ENCODE measurements at places on chromosomes 12 and 14. TPM values are rescaled to one million over a fixed set of nuclear protein-coding genes. Genes with fewer than 3 reads are reported as not detected.

GRCh38 chr12:46533723-46534122 is 161.2 kb upstream of the SLC38A2 start:
- H3K4me3 ChIP-seq, result no peak overlapping the region
- no peaks in the 10 kb centered on the region for H3K27me3 ChIP-seq
- no peaks in the 10 kb centered on the region for H3K36me3 ChIP-seq
- no peak for DNase-seq

Gene CCDC177
- total RNA-seq, result not detected

- no peaks in the 10 kb centered on the region for H3K27me3 ChIP-seq
- H3K36me3 ChIP-seq, result no peaks in the 10 kb centered on the region
- H3K4me3 ChIP-seq, result no peak overlapping the region
- H3K27ac ChIP-seq, result no peak overlapping the region
- peaks cover 3% of the 10 kb centered on the region for H3K4me1 ChIP-seq
- peak; percentile 22 for DNase-seq
Measured at GRCh38 chr12:100963381-100963780, 168.8 kb downstream of the ANO4 start.

DNA sequence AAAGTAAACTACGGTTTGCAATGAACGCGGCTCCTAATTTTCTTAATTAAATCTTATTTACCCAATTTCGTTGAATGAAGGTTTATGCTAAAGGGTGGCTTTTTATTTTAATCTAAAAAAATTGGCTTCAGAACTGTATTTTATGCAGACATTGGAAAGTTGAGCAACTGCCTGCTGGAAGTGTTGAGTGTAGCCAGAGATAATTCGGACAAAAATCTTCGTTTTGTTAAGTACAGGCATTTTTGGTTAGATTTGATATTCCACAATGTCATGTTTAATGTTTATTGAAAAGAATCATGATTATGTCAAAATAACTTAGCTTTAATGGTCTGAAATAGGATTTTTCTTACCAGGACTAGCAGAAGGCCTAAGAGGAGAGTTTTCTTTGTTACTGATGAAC is 875 bp downstream of the IRAK3 start:
- H3K36me3 ChIP-seq, result no peaks in the 10 kb centered on the region
- no peak for DNase-seq

Gene STAC3
- total RNA-seq, result 0.66 TPM

Gene KITLG
- total RNA-seq, result 6.4 TPM

- no peak overlapping the region for H3K4me3 ChIP-seq
- no peak for DNase-seq
- H3K4me1 ChIP-seq, result no peaks in the 10 kb centered on the region
- no peak overlapping the region for H3K27ac ChIP-seq
Measured at GRCh38 chr14:104643306-104643705, 38.7 kb upstream of the TMEM179 start.

Gene UNC79
- 0.15 TPM for total RNA-seq

Gene GPR84
- 3.1 TPM for total RNA-seq

GRCh38 chr14:56759633-56760032 is 50.6 kb downstream of the OTX2 start:
- no peaks in the 10 kb centered on the region for H3K4me1 ChIP-seq
- no peak for DNase-seq
- H3K4me3 ChIP-seq, result no peak overlapping the region
- H3K36me3 ChIP-seq, result no peaks in the 10 kb centered on the region
- H3K27me3 ChIP-seq, result no peaks in the 10 kb centered on the region

Gene OR4K15
- total RNA-seq, result not detected

DNA sequence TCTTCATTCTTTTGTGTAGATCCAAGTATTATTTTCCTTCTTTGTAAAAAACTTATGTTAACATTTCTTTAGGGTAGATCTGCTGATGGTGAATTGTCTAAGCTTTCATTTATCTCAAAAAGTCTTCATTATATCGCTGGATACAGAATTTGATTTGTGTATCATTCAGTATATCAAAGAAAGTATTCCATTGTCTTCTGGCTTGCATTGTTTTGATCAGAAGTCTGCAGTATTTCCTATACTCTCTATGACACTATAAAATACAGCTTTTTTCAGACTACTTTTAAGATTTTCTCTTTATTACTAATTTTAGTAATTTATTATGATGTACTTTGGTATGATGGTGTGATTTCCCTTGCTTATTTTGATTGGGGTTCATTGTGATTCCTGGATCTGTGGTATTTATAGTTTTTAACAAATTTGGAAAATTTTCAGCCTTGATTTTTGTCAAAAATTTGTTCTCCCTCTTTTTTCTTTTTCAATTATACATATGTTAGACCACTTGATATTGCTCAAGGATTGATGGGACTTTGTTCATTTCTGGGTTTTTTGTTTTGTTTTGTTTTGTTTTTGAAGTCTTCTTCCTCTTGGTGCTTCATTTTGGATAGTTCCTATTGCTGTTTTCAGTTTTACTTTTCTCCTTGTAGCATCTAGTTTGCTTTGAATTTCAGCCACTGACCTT is 176.5 kb downstream of the ZFP36L1 start:
- DNase-seq, result no peak
- H3K36me3 ChIP-seq, result no peaks in the 10 kb centered on the region
- H3K4me1 ChIP-seq, result peaks cover 11% of the 10 kb centered on the region
- H3K4me3 ChIP-seq, result no peak overlapping the region
- H3K27ac ChIP-seq, result no peak overlapping the region

- H3K27ac ChIP-seq, result peak within 1 kb of the TSS; percentile 97
- H3K4me1 ChIP-seq, result peaks cover 3% of the 10 kb centered on the region
- peak within 1 kb of the TSS; percentile 74 for H3K4me3 ChIP-seq
Measured at GRCh38 chr12:111598637-111599452, at the start of gene ATXN2. ATXN2 (minus strand) TSS chr12:111599315; CDS start chr12:111599034, 281 bp downstream.

GRCh38 chr12:75978677-75979076 is 52.9 kb downstream of the PHLDA1 start:
- H3K27me3 ChIP-seq, result no peaks in the 10 kb centered on the region
- no peak overlapping the region for H3K4me3 ChIP-seq
- H3K27ac ChIP-seq, result no peak overlapping the region

DNA sequence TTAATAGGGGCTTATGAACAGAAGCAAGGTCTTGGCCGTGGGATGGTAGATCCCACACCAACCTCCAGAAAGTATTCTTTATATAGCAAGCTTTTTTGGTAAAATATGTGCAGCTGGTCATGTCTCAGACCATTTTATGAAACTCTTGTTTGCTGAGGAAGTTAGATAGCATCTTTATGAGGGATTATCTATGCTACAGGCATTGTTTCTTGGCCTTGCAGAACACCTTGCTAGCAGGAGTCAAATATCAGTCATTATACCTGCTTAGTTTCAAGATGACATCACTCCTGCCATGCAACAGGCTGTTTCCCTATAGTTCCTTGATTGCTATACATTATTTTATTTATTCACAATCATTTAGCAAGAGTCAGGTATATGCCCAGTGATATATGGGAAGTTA is 84.8 kb upstream of the LRFN5 start:
- no peak overlapping the region for H3K27ac ChIP-seq
- no peak for DNase-seq
- no peaks in the 10 kb centered on the region for H3K27me3 ChIP-seq
- H3K4me3 ChIP-seq, result no peak overlapping the region

- no peak for DNase-seq
- H3K27me3 ChIP-seq, result no peaks in the 10 kb centered on the region
- H3K27ac ChIP-seq, result no peak overlapping the region
- H3K4me3 ChIP-seq, result no peak overlapping the region
- peaks cover 8% of the 10 kb centered on the region for H3K4me1 ChIP-seq
- H3K36me3 ChIP-seq, result no peaks in the 10 kb centered on the region
Measured at GRCh38 chr14:64915797-64916196, 1.5 kb downstream of the CHURC1 start.

DNA sequence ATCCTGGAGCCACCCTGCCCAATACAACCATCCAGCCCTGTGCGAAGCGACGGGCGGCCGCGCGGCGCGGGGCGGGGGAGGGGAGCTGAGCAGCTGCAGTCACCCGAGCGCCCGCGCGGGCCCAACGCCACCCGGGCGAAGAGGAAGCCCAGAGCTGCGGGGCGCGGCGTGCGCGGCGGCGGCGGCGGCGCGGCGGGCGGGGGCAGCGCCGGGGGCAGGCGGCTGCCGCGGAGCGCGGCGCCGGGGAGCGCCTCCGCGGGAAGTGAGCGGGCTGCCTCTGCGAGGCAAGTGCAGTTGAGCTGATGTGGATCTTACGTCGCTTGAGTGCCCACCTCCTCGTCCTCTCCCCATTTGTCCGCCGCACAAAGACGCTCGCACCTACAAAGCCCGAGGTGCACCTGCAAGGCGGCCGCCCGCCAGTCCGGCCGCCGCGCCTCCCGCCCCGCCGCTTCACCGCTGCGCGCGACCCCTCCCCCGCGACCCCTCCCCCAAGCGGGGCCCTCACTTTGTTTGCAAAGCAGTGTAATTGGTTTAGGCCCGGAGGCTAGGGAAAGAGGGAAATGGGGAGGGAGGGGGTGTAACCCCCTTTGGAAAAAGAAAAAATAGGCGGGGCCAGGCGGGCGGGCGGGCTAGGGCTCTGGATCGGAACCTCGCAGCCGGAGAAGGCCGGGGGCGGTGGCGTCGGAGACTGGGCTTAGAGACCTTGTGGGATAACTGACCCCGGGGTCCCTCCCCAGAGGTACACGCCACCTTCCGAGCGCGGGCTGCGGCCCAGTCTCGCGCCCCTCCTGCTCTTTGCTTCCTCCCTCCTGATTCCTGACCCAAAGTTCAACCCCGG is at the start of the genes FOXA1 and TTC6:
TSS of gene FOXA1 (minus strand) at position 279 of the 838 bp plus-strand sequence. CDS start at position 2, 277 bp downstream.
TSS of gene TTC6 (plus strand) at position 659 of the 838 bp plus-strand sequence. CDS start 26,436 bp downstream, outside the sequence.
- no peak within 1 kb of the TSS for H3K27ac ChIP-seq
- H3K36me3 ChIP-seq, result no peaks in the 10 kb centered on the region
- peaks cover 5% of the 10 kb centered on the region for H3K27me3 ChIP-seq

DNA sequence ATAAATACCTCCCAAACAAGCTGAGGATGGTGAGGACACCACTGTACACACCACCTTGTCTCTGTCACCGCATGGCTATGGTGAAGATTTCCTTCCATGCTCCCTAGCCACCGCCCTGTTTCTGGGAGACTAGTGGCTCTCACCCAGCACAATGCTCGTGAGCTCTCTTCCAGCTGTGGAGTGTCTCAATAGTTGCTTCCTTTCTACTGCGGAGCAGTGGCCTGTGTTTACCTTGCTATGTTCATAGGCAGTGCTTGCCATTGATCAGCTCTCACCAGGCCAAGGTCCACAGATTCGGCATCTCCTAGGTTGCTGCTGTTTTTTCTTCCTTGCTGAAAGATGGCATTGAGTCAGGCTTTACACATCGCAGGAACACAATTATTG is 313.6 kb upstream of the RTL1 start:
- H3K36me3 ChIP-seq, result no peaks in the 10 kb centered on the region
- DNase-seq, result no peak
- H3K27me3 ChIP-seq, result no peaks in the 10 kb centered on the region
- no peak overlapping the region for H3K27ac ChIP-seq
- peaks cover 4% of the 10 kb centered on the region for H3K4me1 ChIP-seq
- H3K4me3 ChIP-seq, result no peak overlapping the region

Gene NFATC4
- 288 TPM for total RNA-seq

DNA sequence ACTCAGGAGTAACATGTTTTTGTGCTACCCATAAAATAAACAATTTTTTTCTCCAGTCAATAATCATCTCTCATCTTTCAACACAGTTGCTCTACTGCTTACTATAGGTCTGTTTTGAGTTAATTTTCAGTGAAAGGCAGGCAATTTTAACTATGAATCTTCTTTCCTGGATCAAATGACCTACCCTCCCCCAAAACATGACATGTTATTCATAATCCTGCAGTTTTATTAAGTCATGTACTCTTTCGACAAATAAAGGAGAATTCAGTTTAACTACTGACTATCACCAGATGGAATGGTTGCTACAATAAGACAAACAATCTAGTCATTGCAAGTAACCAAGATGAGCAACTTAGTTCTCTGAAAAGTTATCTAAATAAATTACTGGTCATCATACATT is 106.0 kb upstream of the FAR2 start:
- no peak overlapping the region for H3K4me3 ChIP-seq
- H3K27me3 ChIP-seq, result no peaks in the 10 kb centered on the region
- H3K27ac ChIP-seq, result no peak overlapping the region
- DNase-seq, result no peak
- no peaks in the 10 kb centered on the region for H3K4me1 ChIP-seq

Gene CRACR2A
- total RNA-seq, result 4.5 TPM

Gene NUP107
- 43.9 TPM for total RNA-seq

DNA sequence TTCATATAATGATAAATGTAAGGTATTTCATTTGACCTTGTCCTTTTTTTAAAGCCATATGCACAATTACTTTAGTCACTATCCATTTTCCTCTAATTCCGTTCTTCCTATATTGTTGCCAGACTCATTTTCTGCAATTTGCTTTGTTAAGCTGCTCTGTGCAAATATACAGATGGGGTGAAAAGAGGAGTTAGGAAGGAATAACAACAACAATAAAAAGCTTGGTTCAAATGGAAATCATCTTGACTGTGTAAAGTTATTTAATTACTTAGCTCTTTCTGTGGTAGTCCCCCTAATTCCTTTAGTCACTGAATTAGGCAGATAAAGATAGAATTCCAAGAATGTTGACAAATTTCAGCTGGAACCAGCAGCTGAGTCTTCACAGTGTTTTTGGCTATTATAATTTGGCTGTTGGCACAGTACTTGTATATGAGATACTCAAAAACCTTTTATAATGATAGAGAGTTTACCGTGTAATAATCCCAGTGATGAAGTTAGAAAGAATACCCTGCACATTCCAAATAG is 838.0 kb downstream of the RPS29 start:
- DNase-seq, result no peak
- no peaks in the 10 kb centered on the region for H3K4me1 ChIP-seq
- H3K36me3 ChIP-seq, result no peaks in the 10 kb centered on the region
- H3K27me3 ChIP-seq, result no peaks in the 10 kb centered on the region
- no peak overlapping the region for H3K27ac ChIP-seq

GRCh38 chr14:55071870-55072640 is 20.6 kb downstream of the MAPK1IP1L start:
- no peaks in the 10 kb centered on the region for H3K27me3 ChIP-seq
- no peak overlapping the region for H3K4me3 ChIP-seq
- peak; percentile 33 for DNase-seq
- H3K36me3 ChIP-seq, result no peaks in the 10 kb centered on the region
- peaks cover 2% of the 10 kb centered on the region for H3K4me1 ChIP-seq
- no peak overlapping the region for H3K27ac ChIP-seq

DNA sequence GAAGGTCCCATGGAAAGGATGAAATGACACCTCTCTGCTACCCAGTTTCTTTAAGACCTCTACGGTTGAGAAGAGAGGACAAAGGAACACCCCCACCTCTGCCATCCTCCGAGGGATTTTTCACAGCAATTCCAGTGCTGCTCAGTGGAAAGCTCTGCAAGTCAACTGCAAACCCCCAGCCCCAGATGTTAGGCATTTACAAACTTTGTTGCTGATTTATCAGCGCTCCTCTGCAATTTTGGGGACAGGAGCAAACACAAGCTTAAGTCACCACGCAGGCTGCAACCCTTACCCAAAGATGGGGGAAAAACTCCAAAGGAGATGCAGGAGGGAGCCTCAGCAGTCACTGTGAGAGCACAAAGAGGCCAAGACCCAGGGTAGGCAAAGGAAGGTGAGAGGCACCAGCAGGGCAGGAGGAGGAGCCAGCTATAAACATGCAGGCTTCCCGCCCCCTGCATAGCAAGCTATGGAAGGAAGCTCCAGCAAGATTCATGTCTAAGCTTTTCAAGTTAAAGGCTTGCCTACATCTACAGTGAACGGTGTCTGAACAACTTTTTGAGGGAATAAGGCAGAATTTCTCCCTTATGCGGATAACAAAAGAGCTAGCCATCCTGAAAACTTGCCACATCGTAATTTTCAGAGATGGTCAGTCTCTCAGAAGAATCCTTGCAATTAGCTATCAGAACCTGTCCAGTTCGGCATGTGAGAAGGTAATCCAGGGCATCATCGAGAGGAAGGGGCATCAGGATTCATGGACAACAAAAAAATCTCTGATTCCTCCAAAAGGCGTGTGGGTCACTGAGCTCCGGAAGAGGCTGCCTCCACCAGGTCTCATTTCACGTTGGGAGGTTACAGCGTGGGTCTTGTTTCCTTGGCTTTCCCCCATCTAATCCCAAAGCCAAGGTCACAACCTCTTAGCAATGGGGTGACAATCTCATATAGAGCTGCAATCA is 3.9 kb downstream of the CTDSP2 start:
- H3K4me3 ChIP-seq, result peak overlapping the region; percentile 85
- H3K27ac ChIP-seq, result peak overlapping the region; percentile 99

Measured in ovary (tissue), 10 donors.